Breast epithelium (tissue), 4 donors: ENCODE measurements at places on chromosomes 4 and X.

DNA sequence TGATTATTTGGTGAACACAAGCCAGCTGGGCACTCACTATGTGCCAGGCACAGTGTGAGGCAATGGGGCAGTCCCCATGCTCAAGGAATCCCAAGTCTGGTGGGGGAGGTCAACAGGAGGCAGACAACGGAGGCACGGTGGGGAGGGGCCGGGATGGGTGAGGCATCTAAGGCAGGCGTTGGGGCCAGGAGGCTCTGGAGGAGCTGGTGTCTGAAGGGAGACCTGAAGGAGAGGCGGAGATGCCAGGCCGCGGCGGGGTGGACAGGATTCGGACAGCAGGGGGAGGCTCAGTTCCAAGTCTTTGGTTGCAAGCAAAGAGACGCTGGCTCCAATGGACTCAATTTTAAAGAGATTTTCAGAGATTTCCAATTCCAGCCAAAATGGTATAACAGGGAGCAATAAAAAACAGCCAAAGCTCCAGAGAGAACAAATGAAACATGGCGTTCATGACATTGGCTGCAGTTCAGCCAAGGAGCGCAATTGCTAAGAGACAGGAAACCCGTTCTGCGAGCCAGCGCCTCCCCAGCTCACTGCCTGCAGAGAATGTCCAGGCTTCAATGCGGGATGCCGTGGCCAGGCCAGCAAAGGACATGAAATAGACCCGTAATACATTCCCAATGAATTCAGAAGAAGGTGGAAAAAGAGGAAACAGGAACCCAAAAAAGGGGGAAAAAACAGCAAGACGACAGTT is 105.2 kb upstream of the LRPAP1 start:
- DNase-seq: no peak

- no peak for DNase-seq
Measured at GRCh38 chrX:21683941-21684340, 25.8 kb upstream of the KLHL34 start.

GRCh38 chr4:56466910-56467283 is 520 bp upstream of the SRP72 start:
- DNase-seq: no peak

DNA sequence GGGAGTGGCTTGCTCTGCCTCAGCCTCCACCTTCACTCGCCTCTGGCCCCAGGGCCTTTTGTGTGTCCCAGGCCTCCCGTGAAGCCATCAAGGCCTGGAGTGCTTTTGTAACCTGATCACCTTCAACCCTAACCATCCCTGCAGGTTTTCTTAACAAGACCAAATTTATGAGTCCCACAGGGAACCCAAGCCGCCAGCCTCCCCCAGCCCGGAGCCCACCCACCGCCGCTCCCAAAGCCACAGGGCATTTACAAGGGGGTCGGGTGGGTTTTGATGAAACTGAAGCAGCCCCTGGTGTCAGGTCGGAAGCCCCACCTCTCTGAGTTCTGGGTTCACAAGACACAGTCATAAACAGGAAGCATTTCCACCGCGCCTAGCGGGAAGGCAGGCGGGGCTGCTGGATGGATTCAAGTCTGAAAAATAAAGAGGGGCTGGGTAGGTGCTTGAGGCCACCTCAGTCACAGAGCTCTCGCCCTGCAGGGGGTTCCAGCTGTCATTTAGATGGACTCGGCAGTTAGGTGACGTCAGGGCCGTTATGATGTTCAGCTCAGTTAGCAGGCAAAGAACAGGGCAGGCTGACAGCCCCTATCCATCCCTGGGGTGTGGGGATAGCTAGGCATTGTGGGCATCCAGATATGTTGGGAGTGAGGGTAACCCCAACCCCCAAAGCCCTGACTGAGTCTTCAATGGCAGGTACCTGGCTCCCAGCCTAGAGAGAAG is 128.5 kb downstream of the BCOR start:
- no peak for DNase-seq

DNA sequence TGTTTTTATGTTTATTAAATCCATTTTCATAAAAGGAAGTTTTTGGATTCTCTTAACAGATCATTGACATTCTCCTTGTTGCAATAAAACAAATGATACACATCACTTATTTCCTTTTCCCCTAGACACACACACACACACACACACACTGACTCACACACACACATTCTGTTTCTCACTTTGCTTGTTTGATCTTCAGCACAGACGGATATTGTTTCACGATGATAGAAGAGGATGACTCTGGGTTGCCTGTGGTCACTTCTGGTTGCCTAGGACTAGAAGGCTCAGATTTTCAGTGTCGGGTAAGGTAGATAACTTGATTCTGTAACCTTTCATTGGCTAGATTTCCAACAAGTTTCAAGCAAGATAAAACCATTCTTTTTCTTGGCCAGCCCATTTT is 356.8 kb downstream of the BMPR1B start:
- DNase-seq: no peak

- DNase-seq: no peak
Measured at GRCh38 chr4:53132132-53132891, 233.5 kb downstream of the SCFD2 start.

GRCh38 chr4:180054291-180054690 is 2188.9 kb upstream of the TENM3 start:
- no peak for DNase-seq

DNA sequence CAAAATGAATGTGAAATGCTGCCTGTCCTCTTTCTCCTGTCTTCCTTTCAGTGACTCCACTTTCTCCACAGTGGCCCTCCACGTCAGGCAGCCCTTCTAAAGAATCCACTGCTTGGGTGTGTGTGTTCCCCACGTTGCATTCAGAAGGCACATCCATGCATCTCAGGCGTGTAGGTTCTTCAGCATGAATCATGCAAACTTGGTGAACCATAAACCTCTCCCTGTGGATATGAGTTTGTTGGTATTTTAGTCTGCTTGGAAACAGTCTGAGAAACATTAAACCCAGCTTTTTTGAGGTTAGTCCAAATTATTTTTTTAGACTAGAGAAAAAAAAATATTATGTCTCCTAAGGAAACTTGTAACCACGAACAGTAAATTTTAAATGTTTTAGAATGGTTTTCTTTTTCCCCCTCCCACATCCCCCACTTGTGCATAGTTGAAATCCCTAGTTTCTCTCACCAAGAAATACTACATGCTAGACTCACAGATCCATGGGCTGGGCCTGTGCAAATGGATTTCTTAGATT is 251.6 kb downstream of the CBR4 start:
- DNase-seq: no peak

GRCh38 chr4:46844325-46844917 is 64.6 kb downstream of the COX7B2 start:
- no peak for DNase-seq

DNA sequence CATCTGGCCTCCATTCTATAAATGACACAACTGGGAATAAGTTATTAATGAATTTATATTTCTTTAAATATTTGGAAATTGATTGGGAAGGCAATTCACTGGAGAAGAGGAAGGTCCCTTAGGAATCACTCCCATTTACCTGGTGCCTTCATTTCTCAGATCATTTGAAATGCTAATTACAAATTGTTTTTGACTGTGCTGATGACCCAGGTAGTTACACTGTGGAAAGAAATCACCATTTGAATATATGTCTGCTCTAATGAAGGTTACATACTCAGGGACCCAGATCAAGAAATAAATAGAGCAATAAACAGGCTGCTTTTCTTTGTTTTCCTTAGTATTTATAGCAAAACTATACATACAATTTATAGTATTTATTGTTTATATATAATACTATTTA is 1759.1 kb downstream of the ARAP2 start:
- DNase-seq: no peak

GRCh38 chrX:54066841-54067240 is 22.6 kb upstream of the PHF8 start:
- DNase-seq: no peak

DNA sequence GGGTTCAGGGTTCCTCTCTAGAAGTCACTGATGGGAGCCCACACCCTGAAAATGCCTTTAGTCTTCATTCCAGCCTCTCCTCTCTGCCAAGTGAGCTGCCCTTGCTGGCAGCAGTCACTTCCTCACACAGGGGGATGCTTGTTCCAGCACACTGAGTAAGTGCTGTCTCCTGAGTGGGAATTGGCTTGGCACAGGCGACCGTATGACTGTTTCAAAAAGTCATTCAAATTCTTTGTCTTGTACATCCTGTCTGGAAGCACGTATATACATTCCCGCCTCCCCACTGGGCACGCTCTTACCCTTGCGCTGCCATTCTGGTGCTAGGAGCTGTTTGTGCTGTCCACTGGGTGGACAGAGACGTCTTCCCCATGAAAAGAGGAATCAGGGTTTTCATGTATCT is 40.2 kb upstream of the CD99 start:
- no peak for DNase-seq

GRCh38 chr4:113636877-113637276 is 124.7 kb downstream of the CAMK2D start:
- no peak for DNase-seq

DNA sequence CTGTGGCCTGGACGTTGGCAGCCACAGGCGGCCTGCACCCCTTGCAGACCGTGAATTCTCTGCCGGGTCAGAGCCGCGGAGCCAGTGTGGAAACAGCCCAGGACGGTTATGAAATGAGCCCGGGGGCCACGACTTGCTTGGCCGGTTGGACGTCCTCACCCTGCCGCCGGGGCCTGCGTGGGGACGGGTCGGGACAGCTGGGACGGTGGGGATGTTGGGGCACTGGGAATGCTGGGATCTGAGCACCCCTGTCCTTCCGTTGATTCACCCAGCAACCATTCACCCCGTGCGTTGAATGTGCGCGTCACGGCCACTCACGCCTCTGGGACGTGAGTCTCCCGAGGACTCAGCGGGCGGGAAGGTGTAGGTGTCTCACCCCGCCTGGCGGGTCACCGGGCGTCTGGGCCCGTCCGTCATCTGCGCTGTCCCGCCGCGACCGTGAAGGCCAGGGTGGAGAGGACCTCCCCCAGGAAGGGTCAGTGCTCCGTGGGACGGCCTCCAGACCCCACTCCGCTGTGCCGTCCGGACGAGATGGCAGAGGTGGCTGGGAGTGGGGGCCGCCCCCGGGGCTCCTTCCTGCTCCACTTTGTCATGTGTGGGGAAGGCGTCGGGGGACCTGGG is 4.5 kb upstream of the PLCXD1 start:
- peak; percentile 74 for DNase-seq

DNA sequence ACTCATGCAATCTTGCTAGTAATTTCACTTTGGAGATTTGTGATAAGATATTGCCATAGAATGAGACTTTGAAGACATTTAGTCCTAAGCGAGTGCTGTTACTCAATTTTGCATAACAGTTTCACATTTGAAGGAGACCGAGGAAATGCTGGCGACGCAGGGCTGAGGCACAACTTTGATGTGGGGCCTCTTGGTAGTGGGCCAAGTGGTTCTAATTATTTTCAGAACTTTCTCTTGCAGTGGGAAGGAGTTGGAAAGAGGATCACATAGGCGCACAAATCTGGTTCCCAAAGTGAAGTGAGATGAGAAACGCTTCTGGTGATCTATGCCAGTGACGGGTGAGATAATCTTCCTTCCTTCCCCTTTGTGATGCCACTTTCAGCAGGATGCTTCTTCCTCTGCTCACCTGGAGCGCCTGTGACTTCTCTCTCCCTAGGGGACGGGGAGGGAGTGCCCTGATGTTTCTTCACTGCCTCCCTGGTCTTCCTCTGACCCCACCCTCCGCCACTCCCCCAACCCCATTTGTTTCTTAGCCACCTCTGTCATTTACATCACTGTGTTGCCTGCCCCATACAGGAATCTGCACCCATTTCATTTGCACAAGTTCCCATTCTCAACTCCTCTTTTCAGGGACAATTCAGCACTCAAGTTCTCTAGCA is 138.9 kb upstream of the MID1 start:
- no peak for DNase-seq

DNA sequence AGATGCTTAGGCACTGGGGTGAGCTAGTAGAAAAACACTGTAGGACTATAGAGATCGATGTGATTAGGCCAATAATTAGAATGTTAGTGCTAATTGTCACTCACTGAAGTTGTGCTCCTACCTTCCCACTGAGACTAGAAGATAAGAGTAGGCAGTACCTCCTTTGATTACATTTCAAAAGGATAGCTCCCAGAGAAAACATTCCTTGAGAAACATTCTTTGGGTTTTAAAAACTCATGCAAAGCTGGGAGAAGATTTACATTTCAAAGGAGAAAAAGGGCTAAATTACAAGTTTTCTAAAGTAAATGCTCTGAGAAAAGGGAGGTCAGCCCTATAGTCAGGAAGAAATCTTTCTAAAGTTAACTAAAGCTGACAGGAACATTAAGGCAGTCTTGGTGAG is 860.3 kb upstream of the NDST4 start:
- DNase-seq: no peak

- no peak for DNase-seq
Measured at GRCh38 chr4:152099061-152099425, 338.2 kb upstream of the GATB start.

DNA sequence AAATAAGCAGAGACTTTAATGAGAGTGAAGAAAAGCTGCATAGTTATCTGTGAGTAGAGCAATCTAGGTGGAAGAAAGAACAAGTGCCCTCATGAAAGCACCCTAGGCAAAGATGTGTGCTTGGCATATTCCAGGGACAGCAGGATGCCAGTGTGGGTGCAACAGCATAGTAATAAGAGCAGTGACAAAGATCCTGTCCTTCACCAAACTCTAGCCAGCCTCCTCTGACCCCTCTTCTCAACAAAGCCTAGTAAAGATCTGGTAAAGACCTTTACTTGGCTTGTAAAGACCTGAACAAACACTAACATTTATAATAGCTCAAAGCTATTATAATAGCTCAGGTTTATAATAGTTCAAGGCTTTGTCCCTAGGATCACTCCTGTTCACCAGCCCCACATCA is 735.4 kb downstream of the PCDH7 start:
- DNase-seq: no peak

DNA sequence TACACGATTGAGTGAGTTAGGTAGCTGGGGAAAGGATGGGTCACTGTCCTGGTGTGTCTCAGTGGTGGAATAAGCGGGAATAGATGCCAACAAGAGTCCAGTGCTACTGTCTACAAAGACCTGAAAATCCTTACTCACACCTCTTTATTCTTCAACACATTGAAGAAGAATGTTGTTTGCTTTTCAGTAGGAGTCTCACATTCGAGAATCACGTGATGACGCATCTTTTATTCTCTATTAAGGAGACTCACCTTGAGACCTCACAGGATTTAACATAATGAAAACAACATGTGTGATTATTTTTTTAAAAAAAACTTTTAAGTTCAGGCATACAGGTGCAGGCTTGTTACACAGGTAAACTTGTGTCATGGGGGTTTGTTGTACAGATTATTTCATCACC is 75.2 kb downstream of the CD38 start:
- no peak for DNase-seq

- no peak for DNase-seq
Measured at GRCh38 chrX:49191574-49192011, 5.4 kb upstream of the PRICKLE3 start.
